ENCODE measurements at places on chromosomes 6 and 20.
A peak's percentile ranks its signal among the peaks of the same experiment; 100 is the strongest.

GRCh38 chr20:667351-668034, 8.1 kb downstream of the SCRT2 start:
- DNase-seq, result peak; percentile 71

DNA sequence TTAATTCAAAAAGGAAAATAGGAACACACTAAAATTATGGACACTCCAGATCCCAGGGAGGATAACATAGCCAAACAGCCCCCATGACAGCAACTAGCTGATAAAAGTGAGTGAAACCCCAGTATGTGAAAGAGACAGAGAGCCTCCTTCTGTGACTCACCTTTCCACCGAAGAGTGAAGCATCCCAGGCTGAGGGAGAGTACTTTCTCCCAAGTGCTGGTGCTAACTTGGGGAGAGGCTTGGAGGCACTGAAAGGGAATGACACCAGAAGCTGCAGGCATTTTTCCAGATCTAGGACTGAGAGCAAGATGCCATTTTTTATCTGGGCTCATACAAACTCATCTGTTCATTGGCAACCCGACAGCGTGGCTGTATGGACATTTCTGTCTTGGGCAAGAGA, 339.8 kb downstream of the HTR1B start:
- DNase-seq, result no peak

DNA sequence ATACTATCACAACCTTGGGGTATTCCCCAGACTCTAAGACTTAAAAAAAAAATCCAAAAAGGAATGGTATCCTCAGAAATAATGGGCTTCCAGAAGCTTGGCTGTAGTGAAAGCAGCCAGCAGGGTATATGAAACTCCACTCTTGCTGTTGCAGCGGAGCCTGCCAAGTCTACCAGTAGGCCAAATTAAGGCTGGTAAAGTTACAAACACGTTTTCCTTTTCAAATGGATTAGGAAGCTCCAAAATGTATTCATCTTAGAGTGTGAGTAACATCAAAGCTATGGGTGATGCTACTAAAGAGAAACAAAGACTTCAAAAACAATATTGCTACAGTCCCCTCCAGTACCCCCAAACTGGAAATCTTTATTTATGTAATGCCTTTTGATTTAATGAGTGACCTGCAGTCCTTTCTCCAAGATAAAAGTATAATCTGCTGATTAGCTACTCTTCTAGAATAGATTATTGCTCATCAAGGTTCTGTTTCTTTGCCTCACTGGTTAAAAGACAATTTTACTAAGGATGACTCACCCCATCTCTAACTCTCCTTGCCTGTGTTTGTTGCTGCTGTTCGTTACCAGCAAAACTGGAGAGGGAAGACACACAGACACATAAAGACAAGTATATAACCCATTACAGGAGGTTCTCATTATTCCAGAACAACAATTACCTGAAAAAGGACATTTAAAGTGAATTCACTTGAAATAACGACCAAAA, 84.9 kb downstream of the BTBD9 start:
- DNase-seq, result no peak

- no peak for DNase-seq
These were observed 81.7 kb downstream of the CDH22 start for GRCh38 chr20:46226602-46227001.

DNA sequence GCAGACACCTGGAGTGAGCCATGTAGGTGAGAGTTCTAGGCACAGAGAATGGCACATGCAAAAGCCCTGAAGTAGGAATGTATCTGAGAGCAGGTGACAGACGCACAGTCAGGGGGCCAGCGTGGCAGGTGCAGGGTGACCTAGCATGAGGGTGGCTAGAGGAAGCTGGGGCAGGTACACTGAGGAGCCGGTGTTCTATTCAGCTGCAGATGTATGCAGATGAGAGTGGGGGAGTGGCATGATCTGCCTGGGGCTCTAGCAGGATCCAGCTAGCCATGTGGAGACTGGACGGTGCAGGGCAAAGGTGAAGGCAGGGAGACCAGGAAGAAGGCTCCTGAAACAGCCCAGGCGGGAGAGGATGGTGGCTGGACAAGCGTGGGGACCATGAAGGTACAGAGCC, 10.7 kb downstream of the PEDS1 start:
- DNase-seq, result no peak

GRCh38 chr6:88584581-88585275, 378.7 kb downstream of the RNGTT start:
- DNase-seq, result no peak

DNA sequence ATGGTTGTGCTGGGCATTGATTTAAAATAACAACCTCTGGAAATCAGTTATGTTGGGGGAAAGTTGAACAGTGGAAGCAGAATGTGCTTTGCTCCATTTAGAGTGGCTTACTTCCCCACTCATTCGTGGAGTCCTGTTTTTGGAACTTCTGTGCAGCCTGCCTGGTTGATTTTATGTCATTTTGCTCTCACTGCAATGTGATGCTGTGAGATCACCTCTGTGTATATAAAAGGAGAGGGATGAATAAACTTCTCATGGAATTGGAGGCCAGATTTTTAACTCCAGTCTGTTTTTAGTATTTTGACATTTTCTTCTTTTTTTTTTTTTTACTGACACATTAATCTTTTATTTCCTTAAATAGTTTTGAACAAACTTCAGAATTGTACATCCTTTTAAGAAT, 139.0 kb downstream of the FNDC1 start:
- no peak for DNase-seq

DNA sequence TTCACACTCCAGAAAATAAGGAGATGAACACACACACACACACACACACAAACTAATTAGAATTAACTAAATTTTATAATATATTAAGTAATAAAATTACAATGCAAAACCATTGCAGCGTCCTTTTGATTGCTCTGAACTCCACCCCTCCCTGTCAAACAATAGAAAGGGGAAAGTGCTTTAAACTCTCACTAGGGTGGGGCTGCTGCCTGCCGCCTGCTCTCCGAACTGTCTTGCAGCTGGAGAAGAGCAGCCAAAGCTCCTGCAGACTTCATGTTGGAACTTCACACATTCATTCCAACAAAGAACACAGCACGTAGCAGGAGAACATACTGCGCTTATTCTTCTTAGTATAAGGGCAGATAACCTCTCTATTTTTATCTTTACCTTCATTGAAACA, 83.2 kb downstream of the GCLC start:
- no peak for DNase-seq

GRCh38 chr6:77880501-77880900, 227.7 kb downstream of the MEI4 start:
- DNase-seq, result no peak

DNA sequence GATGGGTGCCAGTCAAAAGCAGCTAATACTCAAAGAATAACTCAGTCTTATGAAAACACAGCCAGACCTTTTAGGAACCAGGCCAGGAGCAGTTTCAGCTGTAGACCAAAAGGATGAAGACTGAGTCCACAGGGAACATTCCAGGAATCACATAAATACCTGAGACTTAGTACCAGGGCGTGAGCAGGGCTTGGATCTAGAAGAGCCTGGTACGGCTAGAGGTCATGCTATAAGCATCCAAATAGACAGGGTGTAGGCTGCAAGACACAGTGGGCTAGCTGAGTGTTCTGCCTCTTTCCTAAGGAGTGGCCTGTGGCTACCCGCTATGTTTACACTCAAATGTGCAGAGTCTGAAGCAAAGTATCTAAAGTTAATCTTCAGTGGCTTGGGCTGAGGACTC, 29.5 kb upstream of the LRRC1 start:
- DNase-seq, result no peak

GRCh38 chr6:106849120-106849519, 125.4 kb downstream of the CD24 start:
- no peak for DNase-seq
